Stimulated activated CD4-positive, alpha-beta T cell treated with anti-CD3 and anti-CD28 coated beads, Interleukin-4, amount 100 ng/mL, for 1 hour (primary cell): ENCODE measurements at places on chromosomes 3 and 15.
A peak's percentile ranks its signal among the peaks of the same experiment; 100 is the strongest.

DNA sequence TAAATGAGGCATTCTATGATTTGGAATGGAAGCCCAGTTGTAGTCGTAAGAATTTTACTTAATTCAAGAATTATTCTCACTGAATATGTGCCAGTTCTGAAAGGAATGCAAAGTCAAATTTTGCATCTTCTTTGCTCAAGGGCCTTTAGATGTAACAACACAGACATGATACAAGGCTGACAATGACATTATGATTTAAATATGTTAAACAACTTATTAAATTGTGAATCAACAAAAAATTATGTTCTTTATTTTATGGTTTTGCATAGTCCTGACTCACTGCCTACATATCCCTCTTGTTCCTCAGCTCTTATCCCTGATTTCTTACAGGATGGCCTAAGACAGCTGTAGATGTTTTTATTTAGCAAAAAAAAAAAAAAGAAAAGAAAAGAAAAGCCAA lies 170.9 kb upstream of the NR2E3 start:
- DNase-seq: no peak

DNA sequence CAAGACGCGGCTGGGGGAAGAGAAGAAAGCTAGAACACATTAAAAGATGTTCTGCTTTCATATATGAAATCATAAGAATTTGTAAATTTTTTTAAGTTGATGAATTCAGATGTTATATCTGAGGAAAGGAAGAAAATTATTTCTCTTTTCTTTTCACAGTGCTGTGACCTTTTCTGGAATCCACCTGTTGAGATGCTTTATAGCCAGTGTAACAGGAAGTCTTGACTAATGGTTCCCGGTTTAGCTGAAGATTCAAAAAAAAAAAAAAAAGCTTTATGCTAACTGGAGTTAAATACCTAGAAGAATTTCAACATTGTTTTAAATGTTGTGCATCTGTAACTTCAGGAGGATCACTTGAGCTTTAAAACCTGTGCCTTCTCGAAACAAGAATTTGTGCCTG lies 9.9 kb downstream of the GTPBP8 start:
- DNase-seq: no peak

DNA sequence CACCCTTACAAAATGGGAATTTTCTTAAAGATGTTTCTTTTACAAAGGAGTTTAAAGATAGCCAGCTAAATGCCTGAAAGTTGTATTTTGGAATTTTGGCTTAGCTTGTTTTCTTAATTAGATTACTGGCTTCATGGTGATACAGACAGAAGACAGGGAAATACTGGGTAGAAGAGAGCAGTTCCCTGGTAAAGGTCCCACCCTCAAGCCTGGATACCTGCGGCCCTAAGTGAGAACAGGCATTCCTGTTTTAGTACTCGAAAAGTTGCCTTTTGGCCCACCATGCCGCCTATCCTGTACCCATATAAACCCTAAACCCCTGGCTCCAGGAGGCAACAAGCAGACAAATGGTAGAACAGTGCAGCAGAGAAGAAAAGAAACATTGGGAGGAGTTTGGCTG lies 29.4 kb downstream of the SETMAR start:
- no peak for DNase-seq

- DNase-seq: no peak
Observed at GRCh38 chr3:101261506-101261905, 58.9 kb downstream of the IMPG2 start.

DNA sequence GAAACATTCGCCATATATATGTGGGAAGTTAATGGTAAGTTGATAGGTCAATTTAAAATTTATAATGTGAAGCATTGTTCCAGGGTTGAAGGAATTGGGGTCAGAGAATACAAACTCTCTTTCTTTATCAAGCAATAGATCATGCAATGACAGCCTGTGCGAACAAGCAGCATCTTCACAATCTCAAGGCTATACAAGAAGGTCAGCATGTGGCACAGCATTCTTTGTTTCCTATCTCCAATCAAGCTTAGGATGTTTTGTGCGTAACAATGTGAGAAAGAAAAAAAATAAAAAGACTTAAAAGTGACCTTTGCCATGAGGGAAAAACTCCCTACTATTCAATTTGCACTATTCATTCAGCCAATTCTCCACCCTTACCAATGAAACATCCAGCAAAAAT lies 288.1 kb upstream of the NECTIN3 start:
- no peak for DNase-seq

- no peak for DNase-seq
Observed at GRCh38 chr15:79463043-79463780, 31.1 kb downstream of the MINAR1 start.

DNA sequence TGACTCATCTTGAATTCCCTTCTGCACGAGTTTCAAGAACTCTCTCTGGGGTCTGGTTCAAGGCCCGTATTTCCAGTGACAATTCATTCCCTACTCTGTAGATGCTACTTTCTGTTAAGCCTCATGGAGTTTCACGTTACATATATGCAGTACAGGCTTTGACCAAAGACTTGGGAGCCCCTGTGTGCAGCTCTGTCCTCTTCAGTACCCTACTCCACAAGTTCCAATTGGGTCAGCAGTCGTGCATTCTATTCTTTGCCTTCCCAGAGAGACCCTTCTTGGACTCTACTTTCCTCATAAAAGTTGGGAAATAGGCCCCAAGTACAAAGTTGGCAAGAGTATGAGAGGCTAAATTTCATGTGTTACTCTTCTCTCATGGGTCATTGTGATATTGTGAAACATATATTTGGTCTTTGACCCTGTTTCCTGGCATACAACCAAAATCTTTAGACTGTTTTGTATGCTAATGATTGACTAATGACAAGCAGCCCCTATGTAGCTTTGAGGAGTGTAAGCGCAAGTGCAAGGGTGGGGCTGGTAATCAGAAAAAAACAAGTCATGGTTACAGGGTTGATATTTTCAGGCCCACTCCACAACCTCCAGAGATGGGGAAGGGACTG lies 15.0 kb upstream of the CCDC50 start:
- DNase-seq: no peak

DNA sequence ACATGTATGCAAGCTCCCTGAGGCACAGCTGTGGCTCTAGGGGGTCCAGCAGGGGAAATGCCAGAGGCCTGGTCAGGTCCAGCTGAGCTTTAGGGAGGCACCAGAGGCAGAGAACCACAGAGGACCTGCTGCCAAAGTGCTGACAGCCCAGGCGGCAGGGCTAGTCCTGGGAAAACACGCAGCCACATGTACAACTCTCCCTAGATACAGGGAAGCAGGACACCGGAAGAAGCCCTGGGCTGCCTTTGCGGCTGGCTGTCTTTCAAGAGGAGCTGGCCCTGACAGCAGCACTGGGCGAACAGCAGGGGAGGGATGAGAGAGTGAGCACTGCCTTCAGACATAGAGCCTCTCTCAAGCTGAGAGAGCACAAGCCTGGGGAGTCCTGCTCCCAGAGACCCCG lies 40.7 kb downstream of the RFT1 start:
- DNase-seq: no peak

- no peak for DNase-seq
Observed at GRCh38 chr3:45516829-45517228, 77.7 kb upstream of the LIMD1 start.

GRCh38 chr15:38782156-38782555 lies 217.5 kb upstream of the RASGRP1 start:
- no peak for DNase-seq

- no peak for DNase-seq
Observed at GRCh38 chr3:168117853-168118313, 22.2 kb upstream of the GOLIM4 start.

DNA sequence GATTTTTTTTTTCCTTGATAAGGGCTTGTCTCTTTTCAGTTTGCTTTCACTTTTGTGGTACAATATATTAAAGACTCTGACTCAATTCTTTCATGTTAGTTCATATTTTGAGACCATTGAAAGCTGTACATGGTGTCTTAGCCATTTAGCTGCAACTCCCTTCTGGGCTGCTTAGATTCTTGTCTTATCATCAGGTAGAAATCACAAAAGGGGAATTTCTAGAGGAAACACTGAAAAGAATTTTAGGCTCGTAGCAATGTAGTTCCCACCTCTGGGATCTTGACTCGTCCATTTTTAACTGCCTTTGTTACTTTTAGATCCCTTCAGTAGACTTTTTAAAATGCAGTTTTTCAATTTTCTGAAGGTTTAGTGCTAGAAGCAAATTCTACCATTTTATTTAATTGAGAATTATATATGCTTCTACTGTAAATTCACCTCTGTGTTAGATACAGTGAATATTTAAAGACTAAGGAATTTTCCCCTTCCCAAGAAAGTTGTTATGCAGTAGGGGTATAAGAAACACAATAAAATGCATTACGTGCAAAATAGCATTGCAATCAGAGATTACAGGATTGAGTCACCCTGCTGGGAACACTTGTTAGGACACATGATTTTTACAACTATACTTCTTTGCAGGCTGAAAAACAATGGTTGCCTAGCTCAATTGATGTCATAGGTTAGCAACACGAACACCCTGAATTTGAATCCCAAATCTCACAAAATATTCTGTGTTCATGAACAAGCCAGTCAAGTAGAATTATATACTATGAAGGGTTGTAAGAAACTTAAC lies 772.7 kb downstream of the PDCD6IP start:
- no peak for DNase-seq

- DNase-seq: no peak
Observed at GRCh38 chr3:127604546-127605165, 6.4 kb downstream of the MCM2 start.

DNA sequence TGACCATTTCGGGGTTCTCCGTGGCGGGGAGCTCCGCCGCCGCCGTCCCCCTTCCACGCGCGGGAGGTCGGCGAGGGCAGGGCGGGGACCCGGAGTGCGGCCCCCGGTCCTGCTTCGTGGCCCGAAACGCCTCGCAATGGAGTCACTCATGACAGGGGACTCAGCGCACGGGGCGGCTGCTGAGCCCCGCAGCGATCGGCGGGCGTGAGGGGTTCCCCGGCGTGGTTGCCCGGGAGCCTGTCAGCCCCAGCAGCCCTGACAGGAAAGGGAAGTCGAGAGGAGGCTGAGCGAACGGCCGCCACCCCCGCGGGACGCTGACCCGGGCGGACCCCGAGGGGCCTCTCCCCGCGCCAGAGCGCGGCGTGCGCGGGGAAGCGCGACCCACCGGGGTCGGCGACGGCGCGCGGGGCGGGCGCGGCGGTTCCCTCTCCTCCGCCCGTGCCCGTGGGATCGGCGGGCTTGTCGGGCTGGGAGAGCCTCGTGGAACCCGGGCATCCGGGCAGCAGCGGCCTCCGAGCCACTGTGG lies 564 bp upstream of the PIGZ start:
- DNase-seq: peak; percentile 38

GRCh38 chr15:27650244-27650643 lies 448.9 kb downstream of the OCA2 start:
- DNase-seq: no peak

DNA sequence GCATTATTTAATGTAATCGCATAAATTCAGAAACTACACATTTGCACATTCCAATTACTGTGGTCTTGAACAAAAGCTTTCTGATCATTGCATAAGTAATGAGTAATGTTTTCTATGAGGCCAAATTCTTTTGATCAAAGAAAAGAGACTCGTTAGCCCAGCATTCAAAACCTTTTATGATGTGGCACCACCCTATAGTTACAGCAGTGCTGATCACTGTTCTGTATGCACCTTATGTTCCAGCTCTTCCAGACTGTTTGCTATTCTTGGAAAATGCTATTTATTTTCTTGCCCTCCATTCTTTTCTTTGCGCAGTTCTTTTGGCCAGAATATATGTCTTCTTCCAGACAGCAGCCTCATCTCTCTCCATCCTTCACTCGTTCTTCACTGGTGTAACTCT lies 42.3 kb downstream of the MAP3K13 start:
- no peak for DNase-seq

GRCh38 chr3:126390751-126391150 lies 4.0 kb upstream of the CFAP100 start:
- DNase-seq: no peak

DNA sequence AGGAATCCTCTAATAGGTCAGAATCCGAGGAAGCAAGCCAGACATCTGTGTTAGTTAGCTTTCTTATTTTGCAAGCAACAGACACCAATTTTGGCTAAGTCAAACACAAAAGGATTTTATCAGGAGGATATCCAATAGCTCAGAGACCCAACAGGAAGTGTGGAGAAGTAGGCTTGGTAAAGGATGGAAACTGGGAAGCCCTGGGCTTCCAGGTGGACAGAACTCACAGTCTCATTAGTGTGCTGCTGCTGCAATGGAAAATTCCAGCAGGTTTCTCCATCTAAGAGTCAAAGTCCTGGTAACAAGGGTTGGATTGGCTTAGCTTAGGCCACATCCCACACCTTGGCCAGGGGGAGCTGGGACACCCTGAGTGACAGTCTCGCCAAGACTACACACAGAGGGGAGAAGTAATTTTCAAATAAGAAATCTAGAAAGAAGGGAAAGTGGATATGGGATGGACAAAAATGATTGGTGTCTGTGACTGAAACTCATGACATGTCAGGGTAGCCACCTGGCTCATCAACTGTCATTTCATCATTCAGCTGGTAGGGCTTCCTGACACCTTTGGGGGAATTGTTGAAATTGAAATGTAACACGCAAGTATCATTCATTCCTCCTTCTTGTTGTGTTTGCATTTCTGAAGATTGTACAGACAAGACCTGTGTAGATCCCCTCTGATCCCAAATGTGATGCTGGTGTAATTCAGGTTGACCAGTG lies 158.6 kb downstream of the THSD4 start:
- no peak for DNase-seq

DNA sequence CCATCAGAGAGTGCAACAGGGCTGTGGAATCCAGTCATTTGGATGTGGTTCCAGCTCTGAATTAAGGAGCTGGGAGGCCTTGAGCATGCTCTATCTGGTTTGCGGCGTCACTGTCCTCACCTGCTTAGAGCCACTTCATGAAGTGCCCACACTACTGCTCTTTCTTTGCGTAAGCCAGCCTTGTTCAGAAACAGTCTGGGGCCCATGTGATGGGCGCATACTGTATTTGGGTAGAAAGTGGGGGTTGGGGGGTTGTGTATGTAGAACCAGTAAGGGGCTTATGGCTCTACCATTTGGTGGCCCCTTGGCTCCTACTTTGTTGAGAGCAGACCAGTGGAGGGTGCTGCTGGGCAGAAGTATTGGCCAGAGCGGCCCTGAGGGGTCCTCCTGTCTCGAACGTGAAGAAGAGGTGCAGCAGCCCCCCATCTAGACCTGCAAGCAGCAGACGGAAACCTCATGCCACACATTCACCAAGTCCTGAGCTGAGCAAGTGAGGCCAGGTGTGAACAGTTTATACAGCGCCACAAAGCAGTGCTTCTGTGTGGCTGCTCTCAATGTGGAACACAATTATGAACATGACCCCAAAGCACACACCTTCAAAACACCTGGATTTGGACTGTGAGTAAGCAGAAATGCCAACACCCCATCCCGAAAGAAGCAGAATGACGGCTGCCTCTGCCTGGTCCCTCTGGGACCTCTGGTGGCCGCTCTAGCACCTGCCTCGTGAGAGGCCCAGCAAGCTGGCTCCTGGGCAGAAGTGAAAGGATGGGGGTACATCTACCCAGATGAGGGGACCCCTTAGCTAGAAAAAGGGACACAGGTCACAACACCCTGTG lies 26.6 kb downstream of the SRPRB start:
- DNase-seq: no peak
